ENCODE measurements at places on chromosomes 13 and 19. TPM values are rescaled to one million over a fixed set of nuclear protein-coding genes. Genes with fewer than 3 reads are reported as not detected.
A peak's percentile ranks its signal among the peaks of the same experiment; 100 is the strongest.

GRCh38 chr19:45457776-45458175 is 10.0 kb upstream of the FOSB start:
- no peak for DNase-seq

GRCh38 chr19:49502866-49503581 is 6.8 kb downstream of the RPS11 start:
- DNase-seq = peak; percentile 54

The RDH8 gene
- not detected for total RNA-seq

The SYNE4 gene
- 27.9 TPM for total RNA-seq

The PCDH17 gene
- total RNA-seq = 0.02 TPM

DNA sequence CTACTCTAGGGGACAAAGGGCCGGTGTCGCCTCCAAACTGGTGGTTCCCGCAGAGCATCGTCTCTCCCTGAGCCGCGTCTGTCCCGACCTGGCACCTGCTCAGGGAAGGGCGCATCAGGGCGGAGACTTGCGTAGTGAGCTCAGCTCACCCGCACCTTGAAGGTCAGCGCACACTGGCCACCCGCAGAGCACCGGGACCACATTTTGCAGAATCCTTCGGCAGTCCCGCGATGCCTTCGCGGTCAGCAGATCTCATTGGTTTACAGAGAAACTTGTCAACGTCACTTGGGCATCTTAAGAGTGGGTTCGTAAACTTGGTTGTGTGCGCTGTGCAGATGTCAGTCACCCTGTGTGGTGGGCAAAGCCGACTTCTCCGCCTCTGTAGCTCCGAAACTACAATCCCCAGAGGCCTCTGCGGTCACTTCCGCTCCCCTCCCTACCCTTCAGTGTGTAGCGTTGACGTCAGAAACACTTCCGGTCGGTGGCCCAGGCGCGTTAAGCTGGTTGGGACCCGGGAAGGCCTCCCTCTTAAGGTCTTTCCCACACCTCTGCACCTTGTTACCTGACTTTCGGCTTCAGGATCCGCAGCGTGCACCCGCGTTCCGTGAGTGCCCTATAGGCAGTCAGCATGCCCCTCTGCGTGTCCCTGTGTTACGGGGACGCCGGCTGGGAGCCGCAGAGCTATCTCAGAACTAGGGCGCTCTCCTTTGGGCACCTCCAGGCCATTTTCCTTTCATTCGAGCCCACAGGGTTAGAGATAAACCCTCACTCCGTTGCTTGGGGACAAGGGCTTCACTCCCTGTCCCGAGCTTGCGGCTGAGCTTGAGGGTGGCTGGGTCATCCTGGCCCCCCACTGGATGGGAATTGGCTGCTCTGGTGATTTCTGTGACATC is 36.5 kb upstream of the ZNF527 start:
- no peak for DNase-seq

DNA sequence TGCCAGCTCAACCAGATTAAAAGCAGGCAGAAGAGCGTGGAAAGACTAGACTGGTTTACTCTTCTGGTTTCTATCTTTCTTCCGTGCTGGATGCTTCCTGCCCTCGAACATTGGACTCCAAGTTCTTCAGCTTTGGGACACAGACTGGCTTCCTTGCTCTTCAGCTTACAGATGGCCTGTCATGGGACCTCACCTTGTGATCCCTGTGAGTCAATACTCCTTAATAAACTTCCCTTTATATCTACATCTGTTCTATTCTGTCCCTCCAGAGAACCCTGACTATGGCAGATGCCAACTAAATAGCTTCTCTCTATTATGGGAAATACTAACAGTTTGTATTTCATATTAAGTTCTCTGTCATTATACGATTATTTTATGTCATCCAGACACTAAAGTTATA is 609.1 kb downstream of the LMO7 start:
- DNase-seq = no peak

DNA sequence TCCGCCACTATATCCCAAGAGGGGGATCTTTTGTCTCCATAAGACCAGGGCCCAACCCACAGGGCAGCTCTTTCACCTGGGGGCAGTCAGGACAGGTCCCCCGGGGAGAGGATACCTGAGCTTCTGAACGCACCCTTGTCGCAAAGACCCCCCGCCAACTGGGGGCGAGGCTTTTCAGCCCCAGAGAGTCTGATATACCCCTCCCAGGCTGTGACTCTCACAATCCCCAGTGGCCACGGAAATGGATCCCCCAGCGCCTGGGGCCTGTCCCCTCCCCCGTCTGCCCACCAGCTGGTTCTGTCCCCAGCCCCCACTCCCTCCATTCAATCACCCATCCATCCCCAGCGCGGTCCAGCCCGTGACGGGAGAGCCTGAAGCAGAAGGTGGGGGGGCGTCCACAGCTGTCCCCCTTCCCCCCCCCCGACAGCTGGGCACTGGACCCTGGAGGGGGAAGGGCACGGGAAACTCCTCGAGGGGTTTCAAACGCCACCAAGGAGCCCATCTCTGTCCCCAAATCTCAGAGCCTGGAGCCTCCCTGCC is 823 bp downstream of the DOCK6 start:
- DNase-seq = no peak

DNA sequence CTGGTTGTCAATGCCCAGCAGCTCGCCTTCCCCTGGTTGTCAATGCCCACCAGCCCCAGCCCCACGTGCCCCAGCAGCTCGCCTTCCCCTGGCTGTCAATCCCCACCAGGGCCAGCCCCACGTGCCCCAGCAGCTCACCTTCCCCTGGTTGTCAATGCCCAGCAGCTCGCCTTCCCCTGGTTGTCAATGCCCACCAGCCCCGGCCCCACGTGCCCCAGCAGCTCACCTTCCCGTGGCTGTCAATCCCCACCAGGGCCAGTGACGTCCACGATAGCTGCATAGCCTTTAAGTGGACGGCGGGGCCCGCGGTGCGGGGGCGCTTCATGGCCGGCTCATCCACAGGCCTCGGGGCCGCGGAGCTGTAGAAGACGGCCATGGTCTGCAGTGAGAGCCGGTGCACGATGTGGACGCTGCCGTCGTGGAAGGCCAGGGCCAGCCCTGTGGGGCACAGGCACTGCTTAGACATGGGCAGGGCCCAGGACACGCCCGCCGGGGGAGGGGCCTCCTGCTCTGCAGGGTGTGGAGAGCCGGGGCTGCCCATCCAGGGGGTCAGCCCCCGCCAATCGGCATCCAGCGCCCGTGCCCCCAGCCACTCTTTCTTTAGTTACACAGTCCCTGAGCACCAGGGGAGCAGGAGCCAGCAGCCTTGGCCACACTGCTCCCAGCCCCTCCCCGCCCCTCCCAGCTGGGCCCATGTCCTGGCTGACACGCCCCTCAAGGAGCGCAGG is 13.1 kb downstream of the MED16 start:
- DNase-seq = no peak

The OR10H1 gene
- total RNA-seq = 0.17 TPM
